ENCODE measurements at places on chromosomes 3 and 15.
A peak's percentile ranks its signal among the peaks of the same experiment; 100 is the strongest.

DNA sequence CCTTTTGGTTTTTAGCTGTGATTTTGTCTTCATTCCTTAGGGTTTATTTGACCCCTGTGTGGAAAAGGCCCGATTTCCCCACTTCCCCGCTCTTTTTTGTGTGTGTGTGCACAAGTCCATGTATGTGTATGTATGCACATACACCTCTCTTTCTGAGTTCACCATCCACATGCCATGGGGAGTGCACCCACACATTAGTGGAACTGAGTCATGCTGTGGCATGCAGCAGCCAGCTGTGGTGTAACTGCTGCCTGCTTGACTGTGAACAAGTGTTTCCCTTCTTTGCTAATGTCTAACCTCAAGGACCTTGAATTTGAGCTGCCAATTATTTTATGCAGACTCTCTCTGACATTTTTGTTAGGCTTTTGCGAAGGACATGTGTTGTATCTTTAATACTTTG, 434.9 kb upstream of the TPM1 start:
- no peak for DNase-seq

- DNase-seq, result peak; percentile 64
Observed at GRCh38 chr3:101381809-101382208, 61.4 kb upstream of the IMPG2 start.

DNA sequence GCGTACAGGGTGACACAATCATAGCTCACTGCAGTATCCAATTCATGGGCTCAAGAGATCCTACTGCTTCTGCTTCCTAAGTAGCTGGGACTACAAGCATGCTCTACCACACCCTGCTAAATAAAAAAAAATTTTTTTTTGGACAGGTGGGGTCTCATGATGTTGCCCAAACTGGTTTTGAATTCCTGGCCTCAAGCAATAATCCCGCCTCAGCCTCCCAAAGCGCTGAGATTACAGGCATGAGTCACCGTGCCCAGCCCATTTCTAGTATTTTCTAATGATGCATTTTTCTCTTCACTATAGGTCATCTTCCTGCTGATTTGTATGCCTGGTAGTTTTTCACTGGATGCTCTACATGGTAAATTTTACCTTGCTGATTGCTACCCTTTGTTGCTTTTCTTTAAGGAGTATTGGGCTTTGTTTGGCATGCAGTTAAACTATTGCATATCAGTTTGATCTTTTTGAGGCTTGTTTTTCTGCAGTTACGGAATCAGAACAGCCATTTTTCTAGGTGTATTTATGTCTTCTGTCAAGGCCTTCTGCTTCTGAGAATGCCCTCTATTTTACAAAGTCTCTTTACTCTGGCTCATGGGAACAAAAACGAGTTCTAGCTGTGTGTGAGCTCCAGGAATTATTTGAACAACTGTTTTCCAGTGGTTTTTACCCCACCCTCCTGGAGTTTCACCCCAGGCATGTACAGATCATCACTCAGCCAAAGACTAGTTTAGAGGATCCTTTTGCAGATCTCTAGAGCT, 14.2 kb upstream of the NPTN start:
- DNase-seq, result no peak

- no peak for DNase-seq
Observed at GRCh38 chr3:122857019-122857418, 62.1 kb downstream of the SLC49A4 start.

GRCh38 chr3:132286035-132286434, 31.2 kb upstream of the ACP3 start:
- no peak for DNase-seq

GRCh38 chr3:36868614-36869436, 76.0 kb downstream of the TRANK1 start:
- peak; percentile 53 for DNase-seq

GRCh38 chr3:96319166-96319565, 495.2 kb upstream of the EPHA6 start:
- DNase-seq, result no peak

DNA sequence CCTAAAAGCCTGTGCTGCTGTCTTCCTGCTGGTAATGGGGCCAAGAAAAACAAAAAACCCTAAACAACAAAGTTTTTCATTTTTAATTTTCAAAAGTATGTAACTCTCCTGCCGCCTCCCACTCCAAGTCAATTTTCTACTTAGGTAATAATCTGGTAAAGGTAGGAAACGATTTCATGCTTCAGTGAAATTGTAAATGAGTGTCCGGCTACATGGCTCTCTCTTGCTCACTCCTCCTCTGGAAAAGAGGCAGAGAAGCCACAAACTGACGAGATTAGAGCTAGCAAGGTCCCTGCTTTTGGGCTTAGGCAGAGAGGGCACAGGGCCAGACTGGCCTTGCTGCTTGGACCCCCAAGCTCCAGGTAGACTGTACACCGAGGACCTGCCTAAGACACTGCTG, 23.5 kb downstream of the KLHL25 start:
- DNase-seq, result no peak

DNA sequence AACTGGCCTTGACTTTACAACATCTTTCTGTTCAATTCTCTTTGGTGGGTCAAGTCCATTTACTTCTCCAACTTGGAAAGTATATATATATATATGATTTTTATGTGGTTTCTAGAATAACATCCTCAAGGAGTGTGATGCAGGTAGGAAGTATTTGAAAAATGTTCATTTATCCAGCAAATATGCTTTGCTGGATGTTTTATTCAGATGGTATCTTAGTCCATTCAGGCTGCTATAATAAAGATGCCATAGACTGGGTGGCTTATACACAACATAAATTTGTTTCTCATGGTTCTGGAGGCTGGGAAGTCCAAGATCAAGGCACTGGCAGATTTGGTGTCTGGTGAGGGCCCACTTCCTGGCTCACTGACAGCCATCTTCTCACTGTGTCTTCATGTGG, 168.7 kb upstream of the RASGRP1 start:
- no peak for DNase-seq

GRCh38 chr3:34102288-34102687, 303.9 kb downstream of the PDCD6IP start:
- DNase-seq, result no peak

DNA sequence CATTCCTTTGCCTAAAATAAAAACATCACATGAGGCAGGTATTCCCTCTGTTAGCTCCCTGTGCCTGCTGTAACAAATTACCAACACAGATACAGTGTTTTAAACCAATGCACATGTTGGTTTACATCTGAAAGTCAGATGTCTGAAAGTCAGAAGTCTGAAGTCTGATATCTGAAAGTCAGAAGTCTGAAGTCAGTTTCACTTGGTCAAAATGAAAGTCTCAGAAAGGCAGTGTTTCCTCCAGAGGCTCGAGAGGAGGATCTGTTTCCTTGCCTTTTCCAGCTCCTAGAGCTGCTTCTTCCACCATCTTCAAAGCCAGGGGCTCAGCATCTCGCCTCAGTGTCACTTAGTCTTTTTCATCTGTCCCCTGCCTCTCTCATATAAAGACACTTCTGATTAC, 22.0 kb downstream of the SST start:
- DNase-seq, result no peak

DNA sequence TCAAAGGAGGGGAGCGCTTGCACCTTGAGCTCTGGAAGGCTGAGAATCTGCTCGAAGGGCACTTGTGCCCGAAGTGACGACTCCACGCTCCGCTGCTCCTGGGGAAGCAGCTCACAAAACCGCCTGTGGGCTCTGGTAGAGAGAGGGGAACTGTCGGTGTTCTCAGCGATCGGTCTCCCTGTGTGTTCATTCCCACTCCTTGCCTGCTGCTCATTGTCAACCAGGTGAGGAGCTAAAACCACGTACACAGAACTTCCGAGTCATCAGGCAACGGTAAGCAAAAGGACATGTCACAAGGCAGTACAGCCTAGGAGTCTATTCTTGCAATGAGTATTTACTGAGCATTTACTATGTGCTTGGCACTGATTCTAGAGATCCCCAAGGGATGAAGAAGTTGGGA, 1.5 kb downstream of the CIB1 start:
- no peak for DNase-seq

- DNase-seq, result no peak
Observed at GRCh38 chr3:16801223-16801622, 83.5 kb upstream of the PLCL2 start.

- DNase-seq, result no peak
Observed at GRCh38 chr3:187852842-187853730, 107.8 kb upstream of the BCL6 start.

DNA sequence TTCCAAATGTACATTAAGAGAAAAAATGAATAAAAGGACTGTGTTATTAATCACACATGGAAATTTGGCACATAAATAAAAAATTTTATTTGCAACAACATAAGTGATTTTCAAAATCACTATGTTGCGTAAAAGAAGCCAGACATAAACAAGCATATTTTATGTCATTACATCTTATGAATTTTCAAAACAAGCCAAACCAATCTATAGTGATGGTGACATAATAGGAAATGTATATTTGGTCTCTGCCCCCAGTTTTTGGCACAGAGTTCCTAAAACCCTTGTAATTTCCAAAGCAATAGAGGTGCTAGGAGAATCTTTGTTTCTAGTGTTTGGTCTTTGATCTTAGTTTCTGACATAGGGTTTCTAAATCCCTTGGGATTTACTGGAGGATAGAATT, 543.3 kb downstream of the ZBBX start:
- DNase-seq, result no peak

DNA sequence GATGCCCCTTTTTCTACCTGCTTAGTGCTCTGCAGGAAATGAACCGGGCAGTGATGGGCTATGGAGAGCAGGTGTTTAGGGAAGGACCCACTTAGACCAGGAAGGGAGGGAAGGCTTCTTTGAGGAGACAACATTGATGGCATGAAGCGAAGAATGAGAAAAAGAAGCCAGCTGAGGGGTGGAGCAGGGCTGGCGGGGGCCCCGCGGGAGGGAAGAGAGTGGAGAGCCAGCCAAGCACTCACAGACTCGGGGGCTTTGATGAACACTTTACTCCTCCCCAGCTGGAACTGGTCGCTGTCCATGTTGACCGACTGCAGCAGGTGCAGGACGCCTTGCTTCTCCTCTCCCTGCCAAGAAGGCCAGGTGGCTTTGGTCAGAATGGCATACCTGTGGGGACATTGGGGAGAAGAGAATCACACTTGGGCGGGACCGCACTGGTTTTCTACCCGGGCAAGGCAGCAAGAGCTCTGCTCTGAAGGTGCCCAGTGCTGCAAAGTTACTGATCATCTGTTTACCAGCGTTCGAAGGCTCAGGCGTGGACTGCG, 28.4 kb upstream of the LDHAL6B start:
- peak; percentile 15 for DNase-seq

DNA sequence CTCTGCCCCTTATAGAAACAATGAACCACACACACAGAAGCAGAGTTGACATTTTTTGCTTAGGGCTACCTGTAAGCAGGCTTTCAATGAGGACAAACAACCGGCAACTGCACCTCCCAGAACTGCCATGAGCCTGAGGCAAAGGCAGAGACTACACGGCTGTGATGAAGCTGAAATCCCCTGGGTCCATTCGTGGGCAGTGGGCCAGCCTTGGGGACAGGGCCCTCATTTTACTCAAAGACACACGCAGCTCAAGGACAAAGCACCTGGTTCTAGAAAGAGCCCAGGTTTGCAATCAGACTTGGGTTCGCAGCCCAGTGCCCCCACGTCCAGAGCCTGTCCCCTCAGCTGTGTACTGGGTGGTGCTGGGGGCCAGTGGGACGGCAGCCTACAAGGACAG, 17.9 kb downstream of the FAM174B start:
- DNase-seq, result peak; percentile 66

DNA sequence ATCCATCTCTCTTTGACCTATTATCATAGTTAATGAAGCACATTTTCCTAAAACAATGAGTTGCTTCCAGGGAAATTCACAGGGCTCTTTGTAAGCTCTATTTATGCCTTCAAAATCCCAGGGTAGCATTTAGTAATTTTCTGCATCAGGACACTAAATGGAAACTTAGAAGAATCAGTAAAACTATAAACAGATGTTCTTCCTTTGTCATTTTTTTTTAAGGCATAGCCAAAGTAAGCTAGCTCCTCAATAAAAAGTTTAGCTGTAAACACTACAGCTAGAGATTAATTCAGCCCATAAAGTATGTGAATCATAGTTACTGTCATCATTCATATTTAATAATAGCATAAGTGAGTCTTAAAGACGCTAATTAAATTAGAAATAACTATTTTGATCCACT, 79.3 kb downstream of the RPL22L1 start:
- no peak for DNase-seq

DNA sequence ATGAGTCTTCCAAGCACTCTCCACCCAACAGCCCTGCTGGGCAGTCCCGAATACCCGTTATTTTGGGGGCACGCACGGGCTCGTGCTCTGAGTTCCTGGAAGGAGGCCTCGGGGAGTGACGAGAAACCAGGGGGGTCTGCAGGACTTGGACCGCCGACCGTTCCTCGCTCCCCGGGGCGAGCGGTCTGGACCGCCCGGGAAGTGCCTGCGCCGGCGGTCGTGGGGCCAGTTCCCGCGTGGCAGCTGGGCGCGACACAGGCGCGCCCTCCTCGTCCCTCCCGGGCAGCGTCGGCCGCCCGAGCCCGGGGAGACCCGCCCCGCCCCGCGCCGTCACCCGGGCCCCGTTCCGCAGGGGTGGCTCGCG, 387 bp downstream of the GNB4 start:
- no peak for DNase-seq

DNA sequence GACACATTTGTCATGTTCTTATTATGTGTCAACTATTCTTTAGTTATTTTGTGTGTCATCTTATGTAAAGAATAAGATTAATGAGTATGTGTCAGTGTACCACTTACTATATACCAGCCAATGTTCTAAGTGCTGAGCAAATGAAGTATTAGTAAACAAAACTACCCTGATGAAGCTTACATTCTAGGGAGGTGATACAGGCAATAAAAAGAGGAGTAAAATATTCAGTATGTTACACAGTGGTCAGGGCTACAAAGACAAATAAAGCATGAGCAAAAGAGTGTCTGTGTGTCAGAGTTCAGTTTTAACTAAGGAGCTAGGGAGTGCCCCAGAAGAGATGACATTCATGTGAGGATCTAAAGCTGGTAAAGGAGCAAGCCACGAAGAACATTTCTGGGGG, 79.1 kb downstream of the TRPC1 start:
- no peak for DNase-seq

- DNase-seq, result no peak
Observed at GRCh38 chr3:184773283-184774186, 38.4 kb upstream of the VPS8 start.

DNA sequence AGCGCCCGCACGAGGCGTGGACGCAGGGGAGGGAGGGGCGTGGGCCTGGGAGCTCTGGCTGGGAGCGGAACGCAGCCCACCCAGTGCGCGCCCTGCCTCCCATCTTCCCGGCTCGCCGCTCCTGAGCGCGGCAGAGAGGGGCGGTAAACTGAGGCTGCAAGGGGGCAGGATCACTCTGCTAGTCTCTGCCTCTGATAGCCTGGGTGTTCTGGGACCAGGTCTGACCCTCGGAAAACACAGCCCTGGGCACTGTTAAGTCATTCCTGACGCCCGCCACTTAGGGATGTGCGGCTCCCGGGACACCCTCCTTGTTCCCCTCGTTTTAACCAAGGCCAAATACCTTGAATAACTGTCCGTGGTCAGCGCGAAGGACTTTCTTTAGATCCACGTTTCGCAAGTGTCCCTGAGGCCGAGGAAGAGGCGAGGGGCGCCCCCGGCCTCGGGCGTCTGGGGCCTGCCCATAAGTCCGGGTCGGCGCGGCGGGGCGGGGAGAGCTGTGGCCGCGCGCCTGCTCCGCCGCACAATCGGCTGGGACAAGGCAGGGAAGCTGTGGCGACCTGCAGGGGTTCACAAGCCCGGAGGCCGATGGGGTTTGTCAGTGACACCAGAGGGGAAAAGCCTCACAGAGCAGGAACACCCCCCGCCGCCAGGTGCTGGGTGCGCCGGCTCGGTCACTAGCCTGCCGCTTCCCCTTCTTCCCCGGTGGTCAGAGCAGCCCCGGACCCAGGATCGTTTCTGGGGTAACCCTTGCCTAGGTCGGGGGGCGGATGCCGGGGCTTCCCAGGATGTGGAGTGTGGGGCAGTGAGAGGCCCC, 1.5 kb downstream of the ITPKA start:
- no peak for DNase-seq
